ENCODE measurements at places on chromosomes 6 and 20.

DNA sequence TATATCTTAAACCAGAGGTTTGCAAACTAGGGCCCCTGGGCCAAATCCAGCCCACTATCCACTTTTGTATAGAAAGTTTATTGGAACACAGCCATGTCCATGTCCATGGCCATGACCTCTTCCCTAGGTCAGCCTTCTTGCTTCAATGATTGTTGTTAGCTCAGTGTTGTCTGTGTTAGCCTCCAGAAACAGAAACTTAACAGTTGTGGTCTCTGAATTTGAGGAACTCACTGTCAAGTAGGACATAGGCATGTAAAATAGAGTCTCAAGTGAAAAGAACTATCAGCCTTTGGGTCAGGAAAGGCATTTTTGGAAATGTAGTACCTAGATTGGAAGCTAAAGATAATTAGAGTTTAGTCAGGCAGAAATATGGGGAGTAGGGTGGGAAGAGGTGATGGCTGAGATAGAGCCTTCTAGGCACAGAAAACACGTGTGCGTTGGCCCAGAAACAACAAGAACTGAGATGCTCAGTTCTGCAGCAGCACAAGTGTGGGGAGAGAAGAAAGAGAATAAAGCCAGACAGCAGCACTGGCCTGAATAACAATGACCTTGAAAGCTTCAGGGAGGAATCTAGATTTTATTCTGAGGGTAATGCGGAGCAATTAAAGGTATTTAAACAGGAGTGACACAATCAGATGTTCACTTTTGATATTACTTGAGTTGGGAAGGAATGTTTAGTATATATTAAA lies 87.0 kb upstream of the OLIG3 start:
- DNase-seq, result no peak

- no peak for DNase-seq
Observed at GRCh38 chr6:121395736-121396135, 39.7 kb upstream of the GJA1 start.

DNA sequence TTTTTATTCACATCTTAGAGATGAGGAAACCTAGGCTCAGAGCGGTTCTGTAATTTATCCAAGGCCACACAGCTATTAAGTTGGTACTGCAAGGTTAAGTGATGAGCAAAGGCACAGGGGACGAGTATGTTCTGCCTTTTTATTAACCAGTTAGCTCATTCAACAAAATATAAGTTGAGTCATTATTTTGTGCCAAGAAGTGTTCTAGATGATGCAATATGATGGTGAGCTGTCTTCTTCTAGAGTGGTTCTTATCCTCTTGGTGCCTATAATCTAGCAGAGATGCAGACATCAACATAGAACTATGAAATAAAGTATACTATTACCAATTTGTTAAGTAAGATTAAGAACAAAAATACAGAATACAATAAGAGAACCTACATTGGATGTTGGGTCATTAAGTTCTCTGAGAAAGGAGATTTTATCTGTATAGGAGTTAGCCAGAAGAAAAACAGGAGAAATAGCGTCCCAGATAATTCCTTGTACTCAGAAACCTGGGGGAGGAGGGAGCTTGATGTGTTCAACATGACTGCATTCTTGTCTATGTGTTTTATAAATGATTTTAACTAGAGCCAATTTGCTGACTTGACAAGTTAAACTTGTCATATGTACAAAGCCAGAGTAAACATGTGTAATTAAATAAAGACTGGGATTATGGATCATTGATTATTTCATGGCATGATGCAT lies 122.3 kb downstream of the TBXT start:
- no peak for DNase-seq

GRCh38 chr6:151385177-151385576 lies 6.2 kb downstream of the ZBTB2 start:
- no peak for DNase-seq

DNA sequence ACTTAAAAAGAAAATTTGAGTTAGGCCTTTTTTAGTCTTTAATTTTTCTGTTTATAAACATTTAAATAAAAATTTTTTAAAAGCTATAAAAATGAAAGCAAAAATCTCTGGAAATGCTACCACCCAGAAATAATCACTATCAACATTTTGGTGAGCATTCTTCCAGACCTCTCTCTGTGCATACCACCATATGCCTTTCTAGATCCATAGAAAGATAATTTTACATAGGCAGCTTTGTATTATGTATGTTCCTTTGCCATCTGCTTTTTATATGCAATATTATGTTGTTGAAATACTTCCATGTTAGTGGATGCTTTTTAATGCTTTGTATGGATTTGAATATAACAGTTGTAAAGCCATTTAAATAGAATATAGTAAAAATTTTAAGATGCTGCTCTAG lies 496.7 kb upstream of the HTR1E start:
- no peak for DNase-seq

DNA sequence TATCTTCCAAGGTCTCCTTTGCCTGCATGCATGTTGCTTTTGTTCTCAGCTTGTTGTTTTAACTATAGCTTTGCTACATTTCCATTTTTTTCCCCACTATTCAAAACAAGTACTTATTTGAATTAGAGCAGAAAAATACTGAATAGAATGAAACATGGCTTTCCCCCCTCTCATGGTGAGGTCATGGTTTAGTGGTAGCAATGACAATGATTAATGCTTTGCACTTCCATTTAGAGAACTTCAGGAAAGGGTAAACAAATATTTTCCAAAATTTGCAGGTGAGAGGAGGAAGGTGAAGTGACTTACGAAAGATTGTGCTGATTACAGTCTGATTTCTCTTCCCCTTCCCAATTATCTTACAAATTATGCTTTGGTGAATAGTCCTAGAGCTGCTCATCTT lies 47.8 kb upstream of the TRAF3IP2 start:
- DNase-seq, result no peak

DNA sequence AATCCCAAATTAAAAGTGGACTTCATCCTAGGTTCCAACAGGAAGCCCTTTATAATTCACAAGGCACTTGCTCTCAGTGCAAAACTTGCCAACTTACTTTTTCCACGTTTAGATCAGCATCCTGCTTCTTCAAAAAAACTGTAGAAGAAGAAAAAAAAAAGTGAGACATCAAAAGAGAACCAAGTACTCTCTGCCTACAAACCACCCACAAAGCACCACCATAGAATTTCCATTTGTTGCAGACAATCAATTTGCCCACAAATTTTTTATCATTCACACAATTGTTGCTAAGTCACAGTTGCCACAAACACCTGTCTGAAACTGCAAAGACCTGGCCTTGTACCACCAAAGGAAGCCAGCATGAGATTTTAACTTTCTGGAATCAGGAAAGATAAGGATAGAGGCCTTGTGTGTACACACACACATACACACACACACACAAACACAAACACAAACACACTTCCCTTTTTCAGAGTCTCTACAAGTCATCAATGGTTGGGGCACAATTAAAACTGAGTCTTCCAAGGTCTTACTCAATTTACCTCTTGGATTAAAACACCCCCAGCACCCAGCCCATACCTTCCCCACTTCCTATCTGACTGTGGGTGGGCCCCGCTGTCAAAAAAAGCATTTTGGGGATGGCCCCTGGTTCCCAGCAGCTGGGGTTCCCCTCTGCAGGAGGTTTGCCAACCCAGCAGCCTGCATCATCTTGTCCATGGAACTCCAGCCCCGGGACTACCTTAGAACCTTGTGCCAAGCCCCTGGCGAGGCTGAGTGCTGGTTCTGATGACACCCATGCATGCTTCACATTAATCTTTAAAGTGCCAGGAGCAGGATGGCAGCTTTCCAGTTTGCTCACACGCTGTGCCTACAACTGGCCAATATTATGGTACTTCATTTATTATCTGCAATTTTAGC lies 26.5 kb downstream of the FYN start:
- no peak for DNase-seq

- DNase-seq, result no peak
Observed at GRCh38 chr20:33560026-33560425, 70.1 kb downstream of the CBFA2T2 start.

DNA sequence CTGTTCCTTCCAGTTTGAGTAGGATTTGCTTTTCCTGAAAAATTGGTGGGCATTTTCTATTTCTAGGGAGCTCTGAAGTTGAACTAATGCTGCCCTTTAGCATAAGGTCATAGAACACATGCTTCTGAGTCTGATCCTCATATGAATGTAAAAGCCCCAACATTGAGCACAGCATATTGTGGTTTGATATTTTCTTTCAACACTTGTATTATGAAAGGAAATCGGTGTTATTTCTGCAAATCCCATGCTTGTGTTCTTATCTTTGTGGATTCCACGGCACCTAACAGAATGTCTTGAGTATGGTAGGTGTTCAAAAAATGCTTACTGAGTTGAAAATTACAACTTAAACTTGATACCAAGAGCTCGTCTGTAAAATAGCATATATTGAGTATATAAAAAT lies 85.8 kb downstream of the TRMT11 start:
- no peak for DNase-seq

GRCh38 chr6:79225717-79226599 lies 8.5 kb downstream of the HMGN3 start:
- DNase-seq, result no peak

GRCh38 chr6:139990856-139991465 lies 616.5 kb upstream of the CITED2 start:
- no peak for DNase-seq

DNA sequence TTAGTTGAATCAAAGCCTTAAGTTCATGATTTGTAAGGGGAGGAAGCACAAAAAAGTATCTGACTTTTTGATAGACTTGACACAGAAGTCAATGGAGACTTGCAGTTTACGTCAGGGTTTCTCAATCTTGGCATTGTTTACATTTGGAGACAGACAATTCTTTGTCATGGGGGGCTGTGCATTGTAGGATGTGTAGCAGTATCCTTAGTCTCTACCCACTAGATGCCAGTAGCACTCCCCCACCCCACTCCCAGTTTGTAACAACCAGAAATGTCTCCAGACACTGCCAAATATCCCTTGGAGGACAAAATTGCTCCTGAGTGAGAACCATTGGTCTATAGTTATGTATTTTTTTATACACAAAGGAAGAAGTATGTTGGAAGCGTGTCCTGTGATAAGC lies 434.1 kb downstream of the RFPL4B start:
- no peak for DNase-seq
